ENCODE measurements at places on chromosomes 12 and 14.

DNA sequence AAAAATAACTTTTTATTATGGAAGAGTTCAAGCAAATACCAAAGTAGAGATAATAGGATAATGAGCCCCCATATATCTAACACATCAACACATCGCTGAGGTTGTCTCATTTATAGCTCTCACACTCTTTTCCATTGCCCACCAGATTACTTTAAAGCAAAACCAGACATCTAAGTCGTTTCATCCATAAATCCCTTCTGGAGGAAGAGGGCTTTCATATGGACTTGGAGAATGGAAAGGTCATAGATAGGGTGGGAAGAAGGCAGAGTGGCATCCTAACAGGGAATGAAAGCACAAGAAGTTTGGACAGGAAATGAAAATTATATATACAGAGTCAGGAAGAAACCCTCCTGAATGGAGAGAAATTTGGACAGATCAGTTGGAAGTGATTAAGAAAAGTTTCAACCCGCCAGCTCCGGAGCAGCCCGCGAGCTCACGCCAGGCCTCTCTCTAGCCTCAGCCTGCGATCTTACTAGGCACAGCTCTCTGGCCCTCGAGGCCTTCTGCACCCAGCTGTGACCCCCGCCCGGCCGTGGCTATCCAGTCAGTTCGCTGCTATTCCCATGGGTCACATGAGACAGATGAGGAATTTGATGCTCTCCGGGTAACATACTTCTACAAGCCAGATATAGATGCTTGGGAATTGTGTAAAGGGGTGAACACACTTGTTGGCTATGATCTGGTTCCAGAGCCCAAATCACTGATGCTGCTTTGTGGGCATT lies 48.4 kb upstream of the NID2 start:
- DNase-seq: no peak

DNA sequence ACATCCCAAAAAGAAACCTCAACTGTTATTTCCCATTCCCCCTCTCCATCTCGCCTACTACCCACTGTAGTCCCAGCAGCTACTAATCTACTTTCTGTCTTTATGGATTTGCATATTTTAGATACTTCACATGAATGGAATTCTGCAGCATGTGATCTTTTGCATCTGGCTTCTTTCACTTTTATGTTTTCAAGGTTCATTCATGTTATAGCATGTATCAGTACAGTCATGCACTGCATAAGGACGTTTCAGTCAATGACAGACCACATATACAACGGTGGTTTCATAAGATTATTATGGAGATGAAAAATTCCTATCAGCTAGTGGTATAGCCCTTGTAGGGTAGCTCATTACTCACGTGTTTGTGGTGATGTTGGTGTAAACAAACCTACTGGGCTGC lies 24.5 kb downstream of the PCNX4 start:
- DNase-seq: no peak

DNA sequence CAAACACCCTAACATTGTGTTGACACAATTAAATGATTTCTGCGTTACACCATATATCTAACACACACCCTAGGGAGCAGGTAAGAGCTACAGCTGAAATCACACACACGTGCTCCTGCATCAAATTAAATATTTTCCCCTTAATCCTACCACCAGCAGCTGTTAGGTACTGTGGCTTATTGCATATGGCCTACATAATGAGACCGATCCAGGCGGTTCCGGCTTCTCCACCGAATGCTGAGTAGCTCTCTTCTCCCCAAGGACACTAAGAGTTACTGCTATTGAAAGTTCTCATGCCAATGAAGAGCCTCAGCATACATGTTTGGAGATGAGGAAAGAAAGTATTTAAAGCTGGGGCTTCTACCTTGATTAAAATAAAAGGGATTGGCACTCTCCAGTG lies 472.2 kb upstream of the STXBP6 start:
- DNase-seq: no peak

DNA sequence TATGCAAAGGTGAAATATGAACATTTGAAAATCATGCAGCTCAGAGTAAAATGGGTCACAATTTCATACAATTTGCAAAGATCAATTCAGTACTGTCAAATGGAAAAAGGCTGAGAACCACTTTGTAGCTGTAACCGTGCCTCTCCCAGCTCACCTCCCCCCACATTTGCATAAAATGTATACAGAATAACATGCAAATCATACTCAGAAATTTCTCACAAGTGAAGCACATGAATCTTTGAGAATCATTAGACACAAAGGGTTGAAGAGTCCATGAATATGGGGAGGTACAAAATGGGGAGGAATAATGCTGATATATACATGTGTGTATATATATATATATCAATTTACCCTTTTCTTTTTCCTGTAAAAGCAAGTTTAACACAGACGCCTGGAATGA lies 162.1 kb downstream of the APAF1 start:
- DNase-seq: no peak

DNA sequence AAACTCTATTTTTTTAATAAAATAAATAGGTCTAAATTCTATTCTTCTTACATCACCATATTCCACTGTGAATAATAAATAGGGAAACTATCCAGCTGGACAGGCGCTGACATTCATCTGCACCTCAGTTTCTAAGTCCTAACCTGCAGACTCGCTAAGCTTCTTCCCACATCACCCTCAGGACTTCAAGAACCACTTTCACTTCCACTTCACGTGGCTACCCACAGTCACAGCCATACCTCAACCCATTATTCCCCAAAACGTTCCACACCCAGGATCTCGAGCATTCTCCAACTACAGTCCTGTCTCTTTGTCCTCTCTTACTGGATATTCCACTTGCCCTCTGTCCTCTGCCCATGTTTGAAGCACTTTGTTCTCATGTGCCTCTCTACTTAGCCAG lies 71.1 kb downstream of the C2CD5 start:
- DNase-seq: no peak

DNA sequence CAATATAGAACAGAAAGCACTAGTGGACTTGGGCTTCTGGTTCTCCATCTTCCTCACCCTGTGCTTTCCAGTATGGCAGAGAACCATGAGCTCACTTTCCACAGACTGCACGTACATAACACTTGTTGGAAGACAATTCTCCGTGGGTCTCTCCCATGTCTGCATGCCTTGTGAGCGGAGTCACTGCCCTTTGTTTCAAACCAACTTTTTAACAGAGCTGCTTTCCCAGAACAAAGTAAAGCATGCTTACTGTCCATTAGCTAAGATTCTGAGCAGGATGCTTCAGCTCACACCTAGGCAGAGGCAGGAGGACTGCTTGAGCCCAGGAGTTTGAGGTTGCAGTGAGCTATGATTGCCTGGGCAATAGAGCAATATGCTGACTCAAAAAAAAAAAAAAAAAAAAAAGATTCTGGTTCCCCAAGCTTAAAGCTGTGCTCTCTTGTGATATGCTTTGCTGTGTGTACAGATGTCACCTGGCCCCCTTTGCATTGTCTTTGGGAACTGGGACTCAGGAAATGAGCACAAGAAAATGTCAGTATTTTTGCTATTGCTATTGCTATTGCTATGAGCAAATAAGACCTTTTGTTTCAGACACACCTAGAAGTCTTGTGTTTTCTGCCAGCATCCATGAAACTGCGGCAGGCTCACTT lies 54.6 kb upstream of the PTGR2 start:
- DNase-seq: no peak

DNA sequence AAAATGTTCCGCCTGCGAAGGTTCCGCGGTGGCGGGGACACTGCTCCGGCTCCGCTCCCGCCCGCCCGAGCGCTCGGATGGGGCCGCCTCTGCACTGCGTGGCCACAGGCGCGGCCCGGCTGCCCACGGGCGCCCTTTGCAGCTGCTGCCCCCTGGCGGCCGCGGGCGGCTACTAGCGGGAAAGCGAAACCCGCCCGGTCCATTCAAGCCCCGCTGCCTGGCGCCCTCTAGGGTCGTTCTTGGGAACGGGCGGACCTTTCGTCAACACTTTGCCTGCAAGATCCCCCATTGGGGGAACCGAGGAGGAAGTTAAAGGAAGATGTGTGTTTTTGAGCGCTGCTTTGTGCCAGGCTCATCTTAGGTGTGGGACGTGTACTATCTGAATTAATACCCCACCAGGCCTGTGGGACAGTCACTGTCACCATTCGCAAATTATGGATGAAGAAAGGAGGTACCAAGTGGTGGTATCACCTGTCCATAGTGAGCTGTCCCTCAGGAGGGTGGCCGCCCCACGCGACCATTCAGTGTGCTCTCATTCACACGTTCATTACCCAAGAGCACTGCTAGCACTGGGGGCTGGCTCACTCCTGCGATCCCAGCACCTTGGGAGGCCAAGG lies 19.4 kb downstream of the GPR132 start:
- no peak for DNase-seq

DNA sequence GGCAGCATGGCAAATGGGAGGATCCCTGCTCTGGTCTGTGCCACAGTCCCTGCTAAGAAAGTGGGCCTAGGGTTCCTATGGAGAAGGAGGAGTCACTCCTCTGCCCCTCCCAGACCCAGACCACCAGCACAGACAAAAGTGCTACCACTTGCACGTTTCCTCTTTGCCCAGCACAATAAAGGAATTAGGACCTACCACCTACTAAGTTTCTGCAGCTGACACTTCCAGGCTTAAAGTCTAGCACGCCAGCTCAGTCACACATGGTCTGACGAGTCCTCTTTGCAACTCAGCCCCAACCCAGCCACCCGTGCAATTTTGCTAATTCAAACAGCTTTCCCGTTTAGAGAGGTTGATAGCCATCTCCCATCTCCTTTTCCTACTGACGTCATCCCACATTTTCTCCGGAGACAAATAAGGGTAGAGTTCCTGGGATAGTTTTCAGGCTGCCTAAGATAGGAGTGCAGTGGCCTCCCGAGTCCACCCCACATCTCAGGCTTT lies 66.2 kb upstream of the PTGR2 start:
- DNase-seq: no peak
